GM04503 (cell line): ENCODE measurements at places on chromosomes 1 and 21.

- no peak for DNase-seq
These were observed 61.4 kb downstream of the TMEM200B start for GRCh38 chr1:29062157-29062942.

DNA sequence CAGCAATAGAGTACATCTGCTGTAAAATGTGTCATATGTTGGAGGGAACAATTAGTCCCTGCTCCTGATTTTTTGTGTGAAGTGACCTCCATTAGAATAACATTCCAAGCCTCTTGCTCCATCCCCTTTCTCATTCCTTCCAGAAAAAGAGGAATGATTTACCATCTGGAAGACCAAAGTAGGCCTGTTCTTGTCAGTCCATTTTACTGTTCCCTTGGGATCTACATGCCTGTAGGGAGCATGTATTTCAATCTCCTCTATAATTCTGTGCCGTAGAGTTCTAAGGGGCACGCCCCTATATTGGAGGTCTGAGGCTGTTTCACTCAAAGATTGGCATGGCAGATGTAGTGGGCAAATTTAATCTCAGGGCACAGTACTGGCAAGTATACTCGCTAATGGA, 48.8 kb upstream of the MAN1A2 start:
- DNase-seq: no peak

DNA sequence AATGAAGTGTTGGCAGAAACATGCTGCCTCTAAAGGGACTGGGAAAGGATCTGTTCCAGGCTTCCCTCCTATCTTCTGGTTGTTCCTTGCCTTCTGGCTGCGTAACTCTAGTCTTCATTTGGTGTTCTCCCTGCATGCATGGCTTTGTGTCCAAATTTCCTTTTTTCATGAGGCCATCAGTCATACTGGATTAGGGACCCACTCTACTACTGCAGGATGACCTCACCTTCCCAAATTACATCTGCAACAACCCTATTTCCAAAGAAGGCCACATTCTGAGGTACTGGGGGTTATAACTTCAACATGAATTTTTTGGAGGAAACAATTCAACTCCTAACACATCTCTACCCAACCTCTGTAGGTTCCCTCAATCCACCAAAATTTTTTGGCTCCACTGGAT, 26.3 kb downstream of the MR1 start:
- no peak for DNase-seq

GRCh38 chr1:21293537-21294265, 3.4 kb upstream of the ECE1 start:
- no peak for DNase-seq

DNA sequence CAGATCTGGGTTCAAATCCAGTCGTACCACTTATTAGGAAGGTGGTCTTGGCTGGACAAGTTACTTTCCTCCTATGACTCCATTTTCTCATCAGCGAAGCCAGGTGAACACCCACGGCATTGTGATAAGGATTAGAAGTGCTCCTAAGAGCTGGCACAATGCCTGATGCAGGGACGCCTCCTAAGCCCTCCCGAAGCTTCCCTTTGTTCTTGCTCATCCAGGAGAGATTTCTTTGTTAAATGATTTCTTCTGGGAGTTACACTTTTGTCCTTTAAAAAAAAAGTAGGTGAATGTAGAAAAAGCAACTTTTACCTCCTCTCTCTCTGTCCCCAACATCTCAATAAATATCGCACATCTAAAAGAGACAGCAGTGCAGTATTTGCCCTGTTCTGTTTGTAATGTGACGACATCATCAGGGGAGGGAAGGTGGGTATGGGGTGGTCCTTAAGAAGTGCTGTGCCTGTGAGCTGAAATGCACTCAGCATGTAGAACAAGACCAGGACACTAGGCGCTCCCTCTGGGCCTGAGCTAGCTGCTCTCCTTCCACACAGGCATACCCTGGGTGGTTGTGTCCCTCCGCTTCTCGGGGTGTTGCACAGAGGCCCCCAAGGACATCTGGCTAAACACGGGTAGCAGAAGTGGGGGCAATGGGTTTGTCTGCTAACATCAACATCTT, 43.9 kb downstream of the SUSD4 start:
- no peak for DNase-seq

DNA sequence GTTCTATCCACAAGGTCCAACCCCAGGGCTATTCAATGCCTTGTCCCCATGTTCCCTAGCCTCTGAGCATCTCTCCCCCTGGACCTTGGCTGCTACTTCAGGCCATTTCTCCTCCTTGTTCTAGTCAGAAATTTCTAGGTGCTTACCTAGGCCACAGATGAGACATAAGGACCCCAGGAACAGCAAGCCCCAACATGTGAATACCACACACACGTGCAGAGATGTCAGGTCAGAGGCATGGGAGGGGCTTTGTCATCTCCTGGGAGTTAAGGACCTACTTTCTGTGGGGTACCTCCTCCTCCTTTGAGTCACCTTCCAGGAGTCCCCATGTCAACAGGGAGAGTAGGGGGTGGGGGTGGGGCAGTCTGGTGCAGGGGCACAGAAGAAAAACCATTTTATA, 7.1 kb upstream of the RGS16 start:
- no peak for DNase-seq

GRCh38 chr1:41255978-41256377, 13.9 kb upstream of the SCMH1 start:
- no peak for DNase-seq

DNA sequence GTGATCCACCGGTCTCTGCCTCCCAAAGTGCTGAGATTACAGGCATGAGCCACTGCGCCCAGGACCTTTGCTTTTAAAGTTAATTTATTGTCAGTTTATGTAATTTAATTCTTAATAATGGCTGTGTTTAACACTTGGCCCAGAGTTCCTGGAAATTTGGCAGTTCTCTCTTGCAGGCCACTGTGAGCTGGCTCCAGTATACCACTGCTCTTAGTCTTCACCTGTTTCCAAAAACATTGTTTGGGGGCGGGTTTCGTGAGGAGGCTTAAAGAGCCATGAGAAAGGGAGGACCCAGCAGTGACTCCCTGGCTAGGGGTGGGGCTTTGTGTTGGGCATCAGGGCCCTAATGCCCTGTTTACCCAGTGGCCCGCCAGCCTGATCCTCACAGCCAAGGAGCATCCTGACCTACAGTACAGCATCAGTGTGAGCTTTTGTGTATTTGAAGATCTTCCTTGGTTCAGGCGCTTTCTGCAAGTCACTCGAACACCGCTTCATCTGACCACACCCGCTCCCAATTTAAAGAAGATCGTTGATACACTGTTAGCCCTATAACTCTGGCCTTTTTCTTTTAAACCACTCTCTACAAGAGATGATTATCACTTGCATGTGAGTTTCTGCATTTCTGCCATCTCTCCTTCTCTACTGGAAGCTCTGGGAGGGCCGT, 12.0 kb upstream of the BGLAP start:
- DNase-seq: no peak

GRCh38 chr1:16391411-16391810, 24.4 kb downstream of the SZRD1 start:
- no peak for DNase-seq

DNA sequence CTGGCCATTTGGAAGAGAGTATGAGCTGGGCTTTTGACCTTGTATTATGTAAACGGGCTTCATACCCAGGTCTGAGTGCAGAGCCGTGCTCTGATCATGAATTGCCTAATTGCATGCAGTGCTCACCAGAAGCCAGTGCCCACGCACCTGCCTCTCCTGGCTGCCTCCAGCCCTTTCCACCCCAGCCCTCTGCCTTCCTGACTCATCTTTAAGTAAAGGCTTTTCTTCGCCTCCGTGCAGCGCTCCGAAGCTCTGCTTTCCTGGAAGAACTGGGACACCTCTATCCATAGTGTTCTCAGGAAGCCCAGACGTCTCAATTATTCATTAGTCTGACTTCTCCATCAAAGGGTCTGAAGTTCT, 413.7 kb downstream of the PTPRU start:
- DNase-seq: no peak

DNA sequence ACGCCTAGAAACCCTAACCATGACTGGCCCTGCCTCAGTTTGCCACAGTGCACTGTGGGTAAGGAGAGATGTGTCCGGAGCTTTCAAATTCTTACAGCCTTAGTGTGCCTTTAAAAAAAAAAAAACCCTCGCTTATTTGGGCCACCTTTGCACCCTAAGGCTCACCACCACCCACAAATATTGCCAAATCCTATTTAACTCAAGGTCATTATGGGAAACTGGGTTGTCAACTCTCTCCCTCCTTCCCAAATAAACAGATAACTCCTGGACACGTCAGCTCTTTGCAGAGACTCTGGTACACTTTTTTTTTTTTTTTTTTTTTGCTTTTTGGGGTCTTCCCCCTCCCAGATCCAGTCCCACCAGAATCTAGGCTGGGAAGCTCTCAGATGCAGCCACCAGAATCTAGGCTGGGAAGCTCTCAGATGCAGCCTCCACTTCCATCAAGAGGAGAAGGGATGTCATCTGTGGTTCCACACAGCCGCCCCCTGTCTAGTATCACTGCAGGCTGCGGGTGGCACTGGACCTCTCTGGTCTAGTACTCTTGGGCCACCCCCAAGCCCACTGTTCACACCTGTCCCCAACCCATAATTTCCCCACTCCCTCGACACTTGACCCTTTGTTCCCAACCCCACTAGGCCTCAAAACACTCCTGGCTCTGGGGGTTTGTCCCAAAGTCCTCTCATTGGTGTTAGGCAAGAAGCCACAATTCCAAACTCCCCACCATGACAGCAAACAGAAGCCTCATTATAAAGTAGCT, 3.4 kb downstream of the DHRS3 start:
- DNase-seq: no peak

GRCh38 chr1:55448261-55448660, 233.1 kb upstream of the USP24 start:
- no peak for DNase-seq

DNA sequence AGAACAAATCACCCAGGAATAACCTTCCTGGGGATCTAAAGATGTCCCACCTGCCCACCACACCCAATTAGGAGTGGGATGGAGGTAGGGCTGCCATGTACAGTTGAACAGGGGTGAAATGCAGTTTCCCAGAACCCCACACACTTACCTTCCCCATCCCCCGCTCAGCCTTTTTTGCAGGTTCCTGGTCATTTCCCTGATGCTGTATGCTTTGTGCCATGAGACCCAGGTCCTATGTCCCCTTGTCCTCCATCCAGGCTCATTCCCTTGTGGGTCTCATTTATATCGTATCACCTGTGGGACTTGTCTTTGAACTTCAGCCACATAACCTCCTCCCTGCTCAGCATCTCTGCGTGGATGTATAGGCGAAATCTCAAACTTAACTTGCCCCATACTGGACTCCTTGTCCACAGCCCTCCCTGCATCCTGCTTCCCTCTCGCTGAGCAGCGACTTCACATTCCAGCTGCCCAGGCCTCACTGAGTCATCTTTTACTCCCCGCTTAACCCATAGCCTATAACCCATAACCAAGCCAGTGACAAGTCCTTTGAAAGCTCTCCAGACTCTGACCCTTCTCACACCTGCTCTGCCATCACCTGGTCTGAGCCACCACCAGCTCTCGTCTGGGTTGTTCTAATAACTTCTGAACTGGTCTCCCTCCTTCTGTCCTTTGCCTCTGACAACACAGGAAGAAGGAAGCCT, 4.7 kb downstream of the LDLRAD2 start:
- peak; percentile 9 for DNase-seq

- DNase-seq: no peak
These were observed 9.5 kb downstream of the STX6 start for GRCh38 chr1:181013144-181013543.

GRCh38 chr1:53539226-53539625, 80.0 kb downstream of the DMRTB1 start:
- no peak for DNase-seq

DNA sequence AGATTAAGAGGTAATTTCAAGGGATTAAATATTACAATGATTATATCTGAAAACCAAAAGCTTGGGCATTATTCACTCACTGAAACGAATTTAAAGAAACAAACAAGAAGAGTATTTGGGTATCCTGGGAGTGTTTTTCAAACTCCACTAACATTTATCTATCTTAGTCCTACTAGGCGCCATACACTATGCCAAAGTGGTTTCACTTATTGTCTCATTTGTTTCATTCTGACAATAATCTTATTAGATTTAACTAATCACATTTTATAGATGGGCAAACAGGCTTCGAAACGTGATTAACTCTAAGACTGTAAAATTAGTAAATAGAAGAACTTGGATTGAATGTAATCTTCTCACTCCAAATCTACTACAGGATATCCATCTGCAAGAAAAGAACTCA, 25.4 kb downstream of the ASH1L start:
- DNase-seq: no peak

DNA sequence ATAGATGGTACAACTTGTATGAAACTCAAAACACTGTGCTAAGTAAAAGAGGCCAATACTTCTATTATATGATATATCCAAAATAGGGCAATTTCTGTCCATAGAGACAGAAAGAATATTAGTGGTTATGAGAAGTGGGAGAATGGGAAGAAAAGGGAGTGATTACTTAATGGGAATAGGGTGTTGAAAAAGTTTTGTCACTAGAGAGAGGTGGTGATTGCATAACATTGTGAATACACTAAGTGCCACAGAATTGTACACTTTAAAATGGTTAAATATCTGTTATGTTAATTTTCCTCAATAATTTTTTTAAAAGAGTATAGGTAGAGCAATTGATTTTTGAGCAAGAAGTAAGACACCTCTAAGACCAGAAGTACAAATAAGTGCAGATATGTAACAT, 29.7 kb downstream of the GNAT2 start:
- DNase-seq: no peak

DNA sequence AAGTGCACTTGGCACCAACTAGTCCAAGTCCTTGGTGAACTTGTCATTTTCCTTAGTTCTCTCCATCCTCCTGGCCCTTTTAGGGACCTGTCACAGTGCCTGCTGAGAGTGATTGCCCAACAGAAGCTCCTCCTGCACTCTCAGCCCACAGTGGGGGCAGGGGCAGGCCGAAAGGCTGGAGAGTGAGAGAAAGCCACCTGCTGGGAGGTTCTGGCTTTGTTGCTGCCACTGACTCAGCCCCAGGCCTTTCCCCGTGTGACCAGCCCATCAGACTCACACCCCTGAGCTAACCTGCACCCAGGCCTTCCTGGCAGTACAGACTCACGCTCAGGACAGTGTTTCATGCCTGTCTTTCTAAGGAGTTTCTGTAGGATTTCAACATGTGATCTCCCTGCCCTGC, 17.1 kb upstream of the PROK1 start:
- DNase-seq: no peak

DNA sequence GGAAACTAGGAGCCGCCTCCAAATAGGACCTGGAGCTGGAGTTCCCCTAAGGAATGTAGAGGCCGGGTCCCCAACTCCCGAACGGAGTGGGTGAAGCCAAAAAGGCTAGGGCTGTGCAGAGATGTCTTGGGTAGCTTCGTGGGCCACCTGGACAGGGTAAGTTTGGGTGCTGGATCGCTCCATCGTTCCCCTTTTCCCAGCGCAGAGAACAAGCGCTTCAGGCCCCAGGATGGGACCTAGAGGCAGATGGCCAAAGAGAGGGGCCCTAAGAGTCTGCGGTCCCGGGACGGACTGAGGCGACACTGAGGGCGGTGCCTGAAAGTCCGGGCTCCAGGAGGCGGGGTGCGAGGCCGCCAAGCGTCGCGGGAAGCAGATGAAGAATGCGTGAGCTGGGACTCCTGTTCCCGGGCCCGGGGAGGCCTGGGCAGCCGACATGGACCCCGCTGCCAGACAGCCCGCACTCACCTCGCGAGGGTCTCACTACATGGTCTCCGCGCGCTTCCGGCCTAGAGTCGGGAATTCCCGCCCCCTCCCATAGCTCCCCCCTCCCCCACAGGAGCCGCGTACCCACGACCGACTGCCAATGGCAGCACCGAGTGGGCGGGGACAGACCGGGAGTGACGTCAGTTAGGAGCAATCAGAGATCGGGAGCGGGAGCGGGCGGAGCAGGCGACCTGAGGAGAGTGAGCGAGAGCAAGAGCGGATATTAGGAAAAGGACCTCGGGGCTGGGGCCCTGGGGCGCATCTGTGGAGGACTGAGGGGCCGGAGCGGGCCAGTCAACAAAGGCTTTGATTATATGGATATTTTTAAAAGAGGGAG, at the start of gene SLC39A1:
Gene SLC39A1 (minus strand): TSS at position 508 of the 820 bp plus-strand sequence. CDS start 822 bp downstream, outside the sequence.
- peak; percentile 68 for DNase-seq
